ENCODE measurements at places on chromosomes 7 and 10. TPM values are rescaled to one million over a fixed set of nuclear protein-coding genes. Genes with fewer than 3 reads are reported as not detected.

DNA sequence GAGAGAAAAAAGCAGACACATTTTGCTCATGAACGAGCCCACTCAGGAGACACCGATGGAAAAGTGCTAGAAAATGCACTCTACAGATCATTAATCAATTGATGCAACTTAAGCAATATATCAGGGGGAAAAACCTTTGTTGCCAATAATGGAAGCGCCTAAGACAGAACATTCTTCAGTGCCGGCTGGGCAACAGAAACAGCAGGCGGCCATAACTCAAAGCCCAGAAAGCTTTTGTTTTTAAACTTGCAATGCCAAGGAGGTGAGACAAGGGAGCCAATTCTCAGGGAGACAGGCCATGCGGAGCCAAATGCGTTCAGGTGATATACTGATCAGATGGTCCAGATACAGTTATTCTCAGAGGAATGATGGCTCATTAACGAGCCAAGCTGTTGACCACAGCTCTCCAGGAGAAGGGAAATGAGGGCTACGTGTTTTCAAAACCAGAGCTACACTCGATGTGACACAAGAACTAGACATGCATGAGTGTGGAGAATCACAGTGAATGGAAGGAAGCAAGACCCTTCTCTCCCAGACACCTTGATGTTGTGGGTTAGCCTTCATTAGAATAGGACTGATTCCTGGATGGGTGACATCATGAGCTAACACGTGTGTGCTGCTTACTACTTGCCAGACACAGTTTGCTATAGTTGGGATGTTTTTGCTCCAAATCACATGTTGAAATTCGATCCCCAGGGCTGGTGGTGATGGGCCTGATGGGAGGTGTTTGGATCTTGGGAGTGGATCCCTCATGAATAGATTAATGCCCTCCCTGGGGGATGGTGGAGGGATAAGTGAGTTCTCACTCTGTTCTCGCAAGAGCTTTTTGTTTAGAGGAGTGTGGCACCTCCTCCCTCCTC lies 79.1 kb upstream of the KCNMA1 start:
- H3K27ac ChIP-seq: no peak overlapping the region
- no peak overlapping the region for H3K4me3 ChIP-seq
- H3K27me3 ChIP-seq: peaks cover 6% of the 10 kb centered on the region
- no peak for DNase-seq
- H3K4me1 ChIP-seq: peaks cover under 1% of the 10 kb centered on the region
- H3K36me3 ChIP-seq: no peaks in the 10 kb centered on the region

DNA sequence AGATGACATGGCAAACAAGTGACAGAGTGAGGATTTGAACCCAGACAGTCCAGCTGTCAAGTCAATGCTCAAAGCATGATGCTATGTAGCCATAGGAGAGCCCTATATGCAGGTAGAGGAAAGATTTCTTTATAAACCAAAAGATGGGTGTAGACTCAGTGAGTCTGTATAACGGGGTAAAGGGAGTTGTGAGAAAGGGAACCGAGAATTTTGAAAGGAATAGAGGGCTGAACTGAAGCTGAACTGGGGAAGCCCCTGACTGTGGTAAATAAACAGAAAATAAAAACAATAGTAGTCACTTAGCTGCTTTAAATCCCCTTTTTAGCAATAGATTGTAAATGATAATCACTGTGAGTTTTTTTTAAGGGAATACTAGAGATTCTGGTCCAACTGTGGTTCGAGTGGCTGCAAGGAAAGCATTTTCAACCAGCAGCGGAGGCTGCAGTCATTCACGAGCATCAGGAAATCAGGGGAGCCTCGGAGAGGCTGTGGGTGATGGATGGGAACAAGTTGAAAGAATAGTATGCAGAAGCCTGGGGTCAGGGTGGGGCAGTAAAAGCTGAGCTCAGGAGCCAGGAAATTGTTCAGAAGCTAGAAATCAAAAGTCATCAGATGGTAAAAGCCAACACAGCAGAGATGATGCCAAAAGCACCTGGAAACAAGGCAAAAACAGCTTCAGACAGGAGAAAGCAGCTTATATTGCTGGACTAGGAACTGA lies 393.5 kb downstream of the GFRA1 start:
- H3K36me3 ChIP-seq: no peaks in the 10 kb centered on the region
- H3K4me1 ChIP-seq: no peaks in the 10 kb centered on the region
- no peaks in the 10 kb centered on the region for H3K27me3 ChIP-seq

DNA sequence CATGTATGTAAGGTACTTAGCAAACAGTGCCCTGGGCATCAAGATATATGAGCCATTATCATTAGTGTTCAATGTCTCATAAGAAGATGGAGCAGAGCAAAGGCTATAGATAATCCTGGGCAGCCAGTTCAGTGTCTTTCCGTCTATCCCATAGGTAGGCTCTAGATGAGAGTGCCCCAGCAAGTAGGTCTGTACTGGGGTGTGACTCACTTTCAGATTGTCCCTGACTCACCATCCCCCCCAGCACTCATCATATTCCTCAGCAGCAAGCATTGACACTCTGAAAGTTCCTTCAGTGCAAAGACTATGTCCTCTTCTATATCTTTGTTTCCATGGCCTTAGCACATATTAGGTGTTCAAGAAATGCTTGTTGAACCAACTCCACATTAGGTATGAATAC lies 20.0 kb upstream of the FAM204A start:
- peaks cover 4% of the 10 kb centered on the region for H3K27me3 ChIP-seq
- H3K4me1 ChIP-seq: no peaks in the 10 kb centered on the region
- no peak overlapping the region for H3K4me3 ChIP-seq
- H3K36me3 ChIP-seq: no peaks in the 10 kb centered on the region
- DNase-seq: no peak
- H3K27ac ChIP-seq: no peak overlapping the region

- no peak for DNase-seq
- no peaks in the 10 kb centered on the region for H3K36me3 ChIP-seq
- no peak overlapping the region for H3K4me3 ChIP-seq
- no peak overlapping the region for H3K27ac ChIP-seq
- H3K27me3 ChIP-seq: no peaks in the 10 kb centered on the region
Measured at GRCh38 chr10:53256623-53257022, 484.0 kb upstream of the MBL2 start.

GRCh38 chr10:70139997-70140250 lies 6.6 kb downstream of the TYSND1 start:
- H3K27ac ChIP-seq: no peak overlapping the region
- DNase-seq: no peak
- H3K4me3 ChIP-seq: no peak overlapping the region
- H3K27me3 ChIP-seq: peaks cover 4% of the 10 kb centered on the region
- no peaks in the 10 kb centered on the region for H3K36me3 ChIP-seq
- H3K4me1 ChIP-seq: peaks cover 28% of the 10 kb centered on the region

Gene UNCX
- polyA plus RNA-seq: not detected

GRCh38 chr10:51501396-51501795 lies 198.0 kb downstream of the CSTF2T start:
- no peaks in the 10 kb centered on the region for H3K27me3 ChIP-seq
- H3K36me3 ChIP-seq: no peaks in the 10 kb centered on the region
- no peak overlapping the region for H3K27ac ChIP-seq

Gene APBB1IP
- 22.0 TPM for polyA plus RNA-seq

DNA sequence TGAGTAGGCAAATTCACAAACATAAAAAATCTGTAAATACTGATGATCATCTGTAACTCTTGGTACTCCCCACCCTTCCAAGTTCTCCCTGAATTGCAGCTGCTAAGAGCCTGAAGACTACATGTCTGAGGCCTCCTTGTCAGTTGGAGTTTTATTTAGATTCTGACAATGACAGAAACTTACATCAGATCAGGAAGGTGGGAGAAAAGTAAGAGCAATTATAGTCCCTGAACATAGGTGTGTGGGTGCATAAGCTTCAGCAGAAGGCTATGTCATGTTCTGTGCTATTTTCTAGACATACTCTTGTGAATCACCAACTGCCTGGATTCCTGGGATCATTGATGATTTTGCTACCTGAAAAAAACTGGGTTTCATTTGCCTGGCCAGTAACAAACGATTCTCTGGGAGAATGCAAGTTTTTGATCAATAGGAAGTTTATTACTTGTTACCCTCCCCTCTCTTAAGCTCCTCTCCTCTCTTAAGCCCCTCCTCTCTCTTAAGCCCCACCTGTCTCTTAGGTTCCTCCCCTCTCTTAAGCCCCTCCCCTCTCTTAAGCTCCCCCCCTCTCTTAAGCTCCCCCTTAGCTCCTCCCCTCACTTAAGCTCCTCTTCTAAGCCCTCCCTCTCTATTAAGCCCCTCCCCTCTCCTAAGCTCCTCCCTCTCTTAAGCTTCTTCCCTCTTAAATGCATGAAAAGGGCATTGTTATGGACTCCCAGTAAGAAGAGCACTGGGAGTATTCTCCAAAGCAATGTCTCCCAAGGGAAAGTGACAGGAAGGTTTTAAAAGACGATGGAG lies 1183.4 kb upstream of the AUTS2 start:
- no peak overlapping the region for H3K4me3 ChIP-seq
- H3K4me1 ChIP-seq: no peaks in the 10 kb centered on the region
- no peak for DNase-seq
- no peaks in the 10 kb centered on the region for H3K27me3 ChIP-seq
- no peak overlapping the region for H3K27ac ChIP-seq
- no peaks in the 10 kb centered on the region for H3K36me3 ChIP-seq

Gene TAS2R3
- not detected for polyA plus RNA-seq

Gene MSMB
- polyA plus RNA-seq: not detected

Data from immature natural killer cell (primary cell).